H9 (cell line): ENCODE measurements at places on chromosomes 6 and 20. TPM values are rescaled to one million over a fixed set of nuclear protein-coding genes. Genes with fewer than 3 reads are reported as not detected.

The ECT2L gene
- total RNA-seq: not detected in 2 replicates

The CAGE1 gene
- 0.28 TPM in 1 of 2 replicates, not detected in the other for total RNA-seq

DNA sequence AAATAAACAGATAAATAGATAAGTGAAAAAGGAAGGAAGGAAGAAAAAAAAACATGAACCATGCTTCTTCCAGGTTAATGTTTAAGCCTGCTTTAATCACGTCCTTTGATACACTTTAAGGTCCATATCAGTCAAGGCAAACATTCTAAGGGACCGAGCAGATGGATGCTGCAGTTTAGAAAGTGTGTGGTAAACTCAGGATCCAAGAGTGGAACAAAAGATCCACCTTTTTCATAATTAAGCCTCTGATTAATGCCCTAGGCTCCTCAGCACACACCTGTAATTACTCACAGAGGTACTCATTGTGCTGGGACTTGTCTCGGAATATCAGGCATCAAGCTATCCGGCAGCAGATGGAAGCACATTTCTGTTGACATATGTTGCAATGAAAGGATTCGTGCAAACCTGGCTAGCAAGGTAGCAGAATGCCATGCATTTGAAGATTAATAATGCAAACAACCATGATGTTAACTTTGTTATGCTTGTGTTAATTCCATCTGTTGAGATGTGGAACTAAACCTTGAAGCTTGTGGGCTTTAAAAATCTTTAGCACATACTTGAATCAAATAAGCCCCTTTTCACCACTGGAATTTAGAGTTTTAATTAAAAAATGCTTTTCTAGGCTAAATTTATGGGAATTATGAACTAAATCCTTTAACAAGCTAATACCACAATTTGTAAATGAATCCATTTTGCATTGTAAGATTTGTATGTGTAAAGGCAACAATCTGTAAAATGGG lies 163.7 kb downstream of the RALGAPA2 start:
- no peaks in the 10 kb centered on the region for H3K4me1 ChIP-seq
- H3K27ac ChIP-seq: no peak overlapping the region
- H3K27me3 ChIP-seq: no peaks in the 10 kb centered on the region
- H3K36me3 ChIP-seq: peaks cover 3% of the 10 kb centered on the region; the same call in 1 of the 3 replicates
- no peak for DNase-seq

GRCh38 chr6:83510791-83511190 lies 1.5 kb upstream of the PRSS35 start:
- no peaks in the 10 kb centered on the region for H3K27me3 ChIP-seq
- DNase-seq: no peak
- no peak overlapping the region for H3K4me3 ChIP-seq
- H3K27ac ChIP-seq: no peak overlapping the region

The ADGRF1 gene
- not detected in 2 replicates for total RNA-seq

DNA sequence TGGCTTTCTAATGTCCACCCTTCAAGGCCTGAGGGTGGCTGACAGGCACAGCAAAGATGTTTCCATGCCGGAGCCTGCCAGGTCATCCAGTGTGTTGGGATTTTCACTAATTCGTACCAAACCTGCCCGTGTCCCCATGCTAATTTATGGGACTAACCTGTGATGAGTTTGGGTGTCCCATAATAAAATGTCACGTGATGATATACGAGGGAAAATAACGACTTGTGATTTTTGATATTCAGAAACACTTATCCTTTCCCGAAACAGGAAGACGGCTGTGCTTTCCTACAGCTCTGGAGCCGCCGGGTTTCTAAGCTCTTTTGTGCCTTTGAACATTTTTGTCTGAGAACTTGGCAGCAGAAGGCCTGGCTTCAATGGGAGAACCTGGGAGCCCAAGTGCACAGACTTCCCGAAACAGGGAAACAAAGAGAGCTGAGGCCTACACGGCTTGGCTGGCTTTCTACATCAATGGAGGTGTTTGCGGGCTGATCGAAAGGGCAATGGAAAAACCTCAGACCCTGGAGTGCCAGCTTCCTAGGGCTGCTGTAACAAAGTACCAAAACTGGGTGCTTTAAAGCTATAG lies 171.9 kb upstream of the JARID2 start:
- H3K36me3 ChIP-seq: no peaks in the 10 kb centered on the region
- no peak for DNase-seq
- no peaks in the 10 kb centered on the region for H3K27me3 ChIP-seq

The SLC32A1 gene
- 0.24 and 0.33 TPM in 2 replicates for total RNA-seq

The HLA-DQA2 gene
- not detected in 2 replicates for total RNA-seq

- no peaks in the 10 kb centered on the region for H3K36me3 ChIP-seq
- no peaks in the 10 kb centered on the region for H3K27me3 ChIP-seq
- no peak overlapping the region for H3K4me3 ChIP-seq
- no peak overlapping the region for H3K27ac ChIP-seq
- DNase-seq: no peak
Measured at GRCh38 chr20:48527771-48528170, 300.0 kb downstream of the PREX1 start.

The RAB44 gene
- total RNA-seq: 0.04 TPM in 1 of 2 replicates, not detected in the other

The OTOR gene
- total RNA-seq: not detected in 2 replicates

DNA sequence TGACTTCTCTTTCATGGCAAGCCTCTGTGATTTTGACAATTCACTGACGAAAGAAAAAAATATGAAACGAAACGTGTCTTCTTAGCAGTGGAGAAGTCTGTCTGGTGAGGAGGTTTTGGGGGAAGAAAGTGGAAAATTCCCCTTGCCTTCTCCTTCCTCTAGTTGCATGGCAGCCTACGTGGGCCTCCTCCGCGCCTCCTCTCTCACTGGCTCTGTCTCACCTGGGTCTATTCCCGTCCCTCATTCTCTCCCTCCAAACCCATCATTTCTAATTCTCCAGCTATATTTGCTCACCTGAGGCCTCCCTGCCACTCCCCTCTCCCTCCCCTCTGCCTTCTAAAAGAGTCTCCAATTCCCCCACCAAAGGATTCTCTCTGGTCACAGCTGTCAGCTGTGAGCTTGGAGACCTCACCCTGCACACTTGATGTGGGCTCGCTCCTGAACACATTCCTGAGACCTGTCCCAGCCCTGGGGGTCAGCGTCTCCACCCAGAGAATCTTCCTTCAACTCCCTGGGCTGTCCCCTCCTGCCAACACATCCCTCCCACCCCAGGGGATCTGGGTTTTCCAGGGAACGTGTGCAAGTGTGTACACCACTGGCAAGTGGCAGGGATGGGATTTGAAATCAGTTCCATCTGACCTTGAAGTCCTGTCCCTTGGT lies 159.6 kb upstream of the PMEPA1 start:
- H3K36me3 ChIP-seq: no peaks in the 10 kb centered on the region
- no peak for DNase-seq
- no peak overlapping the region for H3K27ac ChIP-seq
- H3K4me1 ChIP-seq: no peaks in the 10 kb centered on the region; the same call in 1 of the 2 replicates

GRCh38 chr6:152094276-152094675 lies 286.8 kb downstream of the ESR1 start:
- no peaks in the 10 kb centered on the region for H3K27me3 ChIP-seq
- no peaks in the 10 kb centered on the region for H3K36me3 ChIP-seq
- no peak for DNase-seq
- H3K27ac ChIP-seq: no peak overlapping the region
- H3K4me3 ChIP-seq: no peak overlapping the region

The SCAF8 gene
- total RNA-seq: 78.2 and 78.5 TPM in 2 replicates

The LAMA2 gene
- 3.7 and 4.2 TPM in 2 replicates for total RNA-seq

GRCh38 chr6:71496018-71496721 lies 207.6 kb downstream of the OGFRL1 start:
- H3K4me3 ChIP-seq: no peak overlapping the region
- H3K4me1 ChIP-seq: no peaks in the 10 kb centered on the region; the same call in 1 of the 2 replicates
- no peaks in the 10 kb centered on the region for H3K27me3 ChIP-seq
- H3K27ac ChIP-seq: no peak overlapping the region
- no peaks in the 10 kb centered on the region for H3K36me3 ChIP-seq

The PLTP gene
- 61.4 and 62.5 TPM in 2 replicates for total RNA-seq

DNA sequence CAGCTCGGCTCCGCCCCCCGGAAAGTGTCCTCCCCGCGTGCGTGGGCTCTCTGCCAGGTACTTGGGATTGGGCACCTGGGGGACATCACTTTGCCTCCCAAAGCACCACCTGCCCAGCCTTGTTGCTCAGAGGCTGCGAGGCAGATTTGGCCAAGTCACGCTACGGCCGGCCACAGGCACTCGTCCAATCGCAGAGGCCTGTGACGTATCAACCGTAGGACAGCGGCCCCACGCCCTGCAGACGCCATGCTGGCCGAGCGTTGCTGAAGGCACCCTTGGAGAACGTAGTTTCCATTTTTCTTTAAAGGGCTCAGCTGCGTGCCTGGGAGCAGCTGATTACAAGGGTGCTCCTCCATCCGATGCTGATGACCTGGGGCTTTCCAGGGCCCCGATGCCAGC lies 3.1 kb downstream of the NTSR1 start:
- DNase-seq: no peak
- H3K4me1 ChIP-seq: no peaks in the 10 kb centered on the region
- no peak overlapping the region for H3K27ac ChIP-seq
- H3K36me3 ChIP-seq: no peaks in the 10 kb centered on the region

The OXT gene
- total RNA-seq: 0.64 TPM in 1 of 2 replicates, not detected in the other

GRCh38 chr6:113464960-113465359 lies 392.2 kb upstream of the MARCKS start:
- H3K36me3 ChIP-seq: no peaks in the 10 kb centered on the region
- DNase-seq: no peak
- no peaks in the 10 kb centered on the region for H3K4me1 ChIP-seq
- no peak overlapping the region for H3K4me3 ChIP-seq
- H3K27me3 ChIP-seq: no peaks in the 10 kb centered on the region

GRCh38 chr6:122567034-122567433 lies 43.2 kb upstream of the PKIB start:
- H3K27me3 ChIP-seq: no peaks in the 10 kb centered on the region
- H3K4me3 ChIP-seq: no peak overlapping the region
- peaks cover 2% of the 10 kb centered on the region; the same call in 1 of the 2 replicates for H3K4me1 ChIP-seq

- H3K36me3 ChIP-seq: no peaks in the 10 kb centered on the region
- DNase-seq: no peak
- no peak overlapping the region for H3K27ac ChIP-seq
- no peak overlapping the region for H3K4me3 ChIP-seq
Measured at GRCh38 chr6:123715006-123715863, 78.5 kb upstream of the TRDN start.

The NFKBIE gene
- total RNA-seq: 9.7 and 12.1 TPM in 2 replicates

The SPATA25 gene
- 1.8 and 2.4 TPM in 2 replicates for total RNA-seq

The NPEPL1 gene
- 31.1 TPM in 2 replicates for total RNA-seq

GRCh38 chr6:33013608-33014007 lies 4.2 kb upstream of the HLA-DOA start:
- H3K27me3 ChIP-seq: no peaks in the 10 kb centered on the region
- H3K27ac ChIP-seq: no peak overlapping the region
- H3K4me3 ChIP-seq: no peak overlapping the region
- no peak for DNase-seq
- no peaks in the 10 kb centered on the region for H3K36me3 ChIP-seq
- peaks cover 2% of the 10 kb centered on the region for H3K4me1 ChIP-seq

GRCh38 chr20:54172532-54172855 lies 1.3 kb downstream of the CYP24A1 start:
- no peaks in the 10 kb centered on the region for H3K4me1 ChIP-seq
- peak overlapping the region; percentile 55 for H3K4me3 ChIP-seq
- peaks cover 36% of the 10 kb centered on the region for H3K27me3 ChIP-seq
- no peak overlapping the region for H3K27ac ChIP-seq
- no peak for DNase-seq

DNA sequence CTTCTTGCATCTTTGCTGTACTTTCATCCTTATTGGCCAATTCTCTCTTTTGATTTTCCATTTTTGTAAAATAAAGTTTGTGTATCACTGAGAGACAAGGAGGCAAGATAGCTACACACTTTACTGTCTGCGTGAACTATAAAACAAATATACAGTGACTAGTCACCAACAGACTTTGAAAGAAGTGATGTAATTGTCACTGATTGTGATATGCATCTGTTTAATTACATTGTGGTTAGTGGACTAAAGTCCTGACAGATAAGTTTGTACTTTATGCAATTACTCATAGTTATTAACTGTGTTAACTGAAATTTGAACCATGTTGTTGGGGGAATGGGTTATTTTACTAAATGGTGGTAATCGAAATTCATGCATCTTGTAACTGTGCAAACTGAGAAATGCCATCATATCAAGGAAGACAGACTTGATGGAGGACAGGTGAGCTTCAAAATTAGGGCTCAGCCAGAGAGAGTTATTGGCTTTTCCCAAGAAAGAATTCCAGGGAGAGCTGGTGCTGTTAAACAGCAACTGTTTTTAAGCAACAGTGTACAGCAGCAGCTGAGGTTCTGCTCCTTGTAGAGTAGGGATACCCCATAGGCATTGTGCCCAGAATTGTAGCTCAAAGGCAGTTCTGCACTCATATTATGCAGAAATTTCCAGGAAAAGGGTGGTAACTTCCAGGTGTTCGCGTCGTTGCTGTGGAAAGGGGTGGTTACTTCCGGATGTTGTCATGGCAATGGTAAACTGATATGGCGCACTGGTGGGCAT lies 62.9 kb downstream of the EFHC1 start:
- H3K4me3 ChIP-seq: no peak overlapping the region
- no peaks in the 10 kb centered on the region for H3K4me1 ChIP-seq
- H3K36me3 ChIP-seq: no peaks in the 10 kb centered on the region
